ENCODE measurements at places on chromosomes 2 and 18.

DNA sequence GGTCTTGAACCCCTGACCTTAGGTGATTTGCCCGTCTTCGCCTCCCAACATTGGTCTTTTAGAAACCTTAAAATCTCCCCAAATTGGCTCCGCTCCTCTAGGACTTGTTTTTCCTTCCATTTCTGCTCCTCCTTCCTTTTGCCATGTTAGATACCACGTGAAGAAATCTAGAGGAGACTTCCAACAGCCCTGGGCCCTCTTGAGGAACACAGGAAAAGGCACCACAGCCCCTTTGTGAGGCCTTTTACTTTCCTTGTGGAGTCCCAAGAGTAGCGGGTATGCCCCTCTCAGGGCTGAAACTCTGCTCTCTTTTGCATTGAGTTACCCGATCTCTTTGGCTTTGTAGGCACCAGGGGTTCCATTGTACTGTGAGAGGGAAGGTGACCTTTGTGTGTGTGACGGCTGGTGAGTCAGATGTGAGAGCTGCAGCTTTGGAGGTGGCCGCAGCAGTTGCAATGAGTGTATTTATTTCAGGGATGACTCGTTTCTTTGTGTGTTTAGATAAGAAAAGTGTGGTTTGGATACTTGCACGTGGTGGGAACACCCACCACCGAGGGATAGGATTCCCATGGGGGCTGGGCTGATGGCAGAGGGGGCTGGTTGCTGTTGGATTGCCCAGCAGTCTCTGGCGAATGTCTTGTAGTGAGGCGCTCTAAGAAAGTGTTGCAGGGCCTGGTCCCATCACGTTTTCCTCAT, 218.4 kb upstream of the HS6ST1 start:
- DNase-seq = no peak

- DNase-seq = no peak
Measured at GRCh38 chr2:64610316-64610855, 43.3 kb downstream of the SERTAD2 start.

DNA sequence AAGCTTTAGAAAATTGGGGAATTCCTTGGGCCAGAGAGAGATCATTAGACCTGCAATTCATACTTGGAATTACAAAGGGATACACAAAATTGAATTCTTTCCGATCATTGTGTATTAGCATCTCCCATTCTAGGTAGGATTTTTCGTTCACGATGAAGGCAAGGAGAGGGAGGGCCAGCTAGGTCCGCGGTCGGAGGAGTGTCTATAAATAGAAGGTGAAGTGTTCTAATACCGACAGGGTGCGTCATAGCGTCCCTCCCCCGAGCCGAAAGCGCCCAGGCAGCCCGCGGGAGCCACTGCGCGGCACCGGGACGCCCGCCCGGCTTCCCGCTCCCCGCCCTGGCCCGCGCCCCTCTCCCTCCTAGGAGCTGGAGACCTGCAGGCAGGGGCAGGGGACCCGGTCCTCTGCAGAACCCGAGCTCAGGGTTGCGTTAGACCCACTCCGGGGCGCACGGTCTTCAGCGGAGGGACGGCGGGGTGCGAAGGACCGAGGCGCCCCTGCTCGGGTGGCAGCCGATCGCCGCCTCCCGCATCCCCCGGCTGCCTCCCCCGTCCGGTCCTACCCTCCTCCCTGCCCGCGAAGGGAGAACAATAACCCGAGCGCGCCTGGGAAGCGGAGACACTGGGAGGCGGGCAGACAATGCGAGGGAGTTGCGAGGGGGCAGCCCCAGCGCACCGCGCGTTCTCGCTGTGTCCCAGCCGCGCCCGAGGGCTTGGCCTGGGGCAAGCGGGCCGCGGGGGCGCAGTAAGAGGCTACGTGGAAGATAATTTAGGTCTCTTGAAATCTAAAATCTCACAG, 114.2 kb upstream of the SERTAD2 start:
- peak; percentile 71 for DNase-seq

DNA sequence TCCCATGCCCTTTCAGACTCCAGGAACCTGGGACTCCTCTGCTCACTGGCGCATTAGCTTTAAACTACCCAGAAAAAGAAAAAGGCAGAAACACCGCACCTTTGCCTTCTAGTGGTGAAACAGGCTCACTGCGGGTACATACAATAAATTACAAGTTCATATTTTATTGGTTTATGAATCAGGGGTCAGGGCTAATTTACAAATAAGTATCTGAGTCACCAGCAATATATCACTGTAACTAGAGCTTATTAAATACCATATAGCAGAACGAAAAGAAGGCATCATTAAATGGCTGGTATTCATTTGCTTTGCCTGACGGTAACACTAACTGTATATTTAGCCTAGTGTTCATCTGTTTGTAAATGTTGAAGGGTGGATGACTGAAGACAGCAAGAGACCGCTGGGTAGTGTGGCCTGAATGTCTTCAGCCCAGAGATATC, 26.9 kb upstream of the DTNB start:
- no peak for DNase-seq

DNA sequence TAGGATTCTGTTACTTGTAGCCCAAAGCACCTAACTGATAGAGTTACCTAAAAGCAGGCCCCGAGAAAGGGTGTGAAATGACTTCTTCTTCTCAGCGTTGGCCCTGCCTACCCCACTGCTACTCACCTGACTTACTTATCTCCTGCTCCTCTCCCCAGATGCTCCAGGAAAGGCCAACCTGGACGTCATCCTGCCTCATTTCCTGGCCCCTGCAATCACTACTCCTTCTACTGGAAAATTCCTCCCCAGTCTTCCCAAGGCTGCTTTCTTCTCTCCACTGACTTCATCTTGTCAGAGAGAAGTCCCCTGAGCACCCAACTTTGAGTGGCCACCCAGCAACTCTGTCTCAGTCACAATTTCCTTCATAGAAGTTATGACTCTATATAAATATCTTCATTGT, 63.4 kb upstream of the KLF7 start:
- DNase-seq = no peak

GRCh38 chr18:62586781-62587487, 64.1 kb downstream of the ZCCHC2 start:
- DNase-seq = no peak

DNA sequence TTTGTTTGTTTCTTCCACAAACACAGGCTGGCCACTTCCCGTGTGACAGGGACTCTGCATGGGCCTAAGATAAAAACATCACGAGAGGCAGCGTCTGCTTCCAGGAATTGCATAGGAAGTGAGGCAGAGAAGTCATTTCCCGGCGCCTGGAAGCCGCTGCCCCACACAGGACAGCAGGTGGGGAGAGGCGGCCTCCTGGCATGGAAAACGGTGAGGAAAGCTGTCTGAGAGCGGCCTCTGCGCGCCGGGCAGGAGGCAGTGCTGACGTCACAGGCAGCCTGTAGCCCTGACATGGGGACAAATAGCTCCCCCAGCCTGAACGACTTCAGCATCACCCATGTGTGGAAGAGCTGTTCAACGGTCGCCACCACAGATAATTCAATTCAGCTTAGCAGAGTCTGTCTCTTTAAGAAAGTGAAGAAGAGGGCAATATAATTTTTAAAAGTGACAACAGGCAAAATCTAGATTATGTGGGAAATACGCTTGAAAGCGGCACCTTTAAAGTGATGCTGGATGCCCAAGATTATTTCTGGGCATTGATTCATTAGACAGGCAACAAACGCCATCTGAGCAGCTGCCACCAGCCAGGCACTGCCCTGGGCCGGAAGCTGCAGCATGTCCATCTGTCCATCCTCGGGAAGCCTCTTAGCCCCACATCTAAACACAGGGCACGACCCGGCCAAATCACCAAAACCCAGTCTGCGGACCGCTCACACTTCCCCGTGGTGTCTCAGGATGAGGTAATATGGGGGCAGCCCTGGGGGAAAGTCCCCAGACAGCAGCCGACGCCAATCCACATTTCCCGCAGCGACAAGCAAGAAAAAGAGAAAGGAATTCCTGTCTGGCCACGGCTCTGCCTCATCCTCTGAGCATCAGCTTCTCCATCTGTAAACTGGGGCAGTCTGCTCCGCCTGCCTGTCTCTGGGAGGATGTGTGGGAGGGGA, 138.9 kb downstream of the PXDN start:
- no peak for DNase-seq

GRCh38 chr2:174787487-174788205, 23.4 kb upstream of the CHRNA1 start:
- DNase-seq = no peak

GRCh38 chr18:34624551-34624950, 85.5 kb upstream of the DTNA start:
- DNase-seq = no peak

DNA sequence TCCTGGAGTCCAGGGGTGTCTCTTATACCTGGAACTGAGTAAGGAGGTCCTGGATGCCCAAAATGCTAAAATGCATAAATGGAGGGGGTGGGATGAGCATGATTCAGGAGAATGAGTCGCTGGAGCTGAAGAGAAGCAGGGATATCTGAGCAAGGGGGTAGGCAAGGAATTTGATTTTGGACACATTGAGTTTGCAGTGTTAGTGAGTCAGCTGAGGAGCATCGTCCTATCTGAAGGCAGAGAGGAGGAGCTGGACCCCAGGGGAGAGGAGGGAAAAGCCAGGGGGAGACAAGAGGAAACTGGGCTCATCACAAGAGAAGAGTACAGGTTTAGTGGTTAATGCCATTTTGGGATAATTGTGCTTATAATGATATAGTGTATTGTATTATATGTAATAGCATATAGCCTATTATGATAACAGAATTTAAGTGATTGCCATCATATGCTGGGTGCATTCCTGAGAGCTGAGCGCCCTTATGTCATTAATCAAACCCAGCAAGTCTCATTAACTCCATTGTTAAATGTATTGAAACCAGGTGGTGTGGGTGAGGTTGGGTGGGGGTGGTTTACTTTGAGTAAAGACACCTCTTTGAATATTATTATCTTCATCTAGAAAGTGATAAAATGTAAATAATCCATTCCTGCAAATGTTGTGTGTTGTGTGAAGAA, 12.4 kb downstream of the EHD3 start:
- DNase-seq = no peak

DNA sequence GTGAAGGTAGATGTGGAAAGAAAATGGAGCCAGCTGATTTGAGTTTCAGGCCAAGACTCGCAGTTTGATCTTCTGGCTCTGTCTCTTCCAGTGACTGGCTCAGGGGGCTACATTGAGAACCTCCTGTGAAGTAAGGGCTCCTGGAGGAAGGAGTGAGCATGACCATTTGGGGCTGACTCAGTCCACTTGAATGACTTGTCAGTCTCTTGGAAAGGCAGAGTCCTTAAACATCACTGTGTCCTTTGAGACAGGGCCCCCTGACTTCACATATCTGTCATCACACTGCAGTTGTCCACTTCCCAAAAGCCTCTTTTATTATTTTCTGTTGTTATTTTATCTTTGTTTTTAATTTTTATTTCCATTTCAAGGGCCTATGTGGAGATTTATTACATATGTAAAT, 204.6 kb upstream of the APCDD1 start:
- no peak for DNase-seq

GRCh38 chr2:2719015-2719414, 387.9 kb upstream of the MYT1L start:
- DNase-seq = no peak

- no peak for DNase-seq
Measured at GRCh38 chr2:220894069-220894468, 678.0 kb downstream of the EPHA4 start.

- DNase-seq = no peak
Measured at GRCh38 chr18:11179959-11180519, 30.7 kb upstream of the PIEZO2 start.

- no peak for DNase-seq
Measured at GRCh38 chr2:71504611-71505010, 51.2 kb downstream of the DYSF start.

DNA sequence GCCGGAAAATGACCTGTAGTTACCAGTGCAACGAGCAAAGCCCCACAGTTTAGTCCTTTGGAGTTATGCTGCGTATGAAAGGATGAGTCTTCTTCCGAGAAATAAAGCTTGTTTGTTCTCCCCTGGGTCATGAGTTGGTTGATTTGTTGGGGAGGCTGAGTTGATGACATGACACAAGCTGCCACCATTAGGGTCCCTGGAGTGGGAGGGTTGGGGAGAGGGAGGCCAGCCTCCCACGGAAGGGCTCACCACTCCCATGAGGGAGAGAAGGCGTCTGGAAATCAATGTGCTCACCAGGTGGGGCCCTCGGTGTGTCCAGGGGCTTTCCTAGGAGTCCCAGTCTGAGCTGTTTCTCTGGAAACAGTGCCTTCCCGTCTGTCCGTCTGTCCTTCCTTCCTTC, 7.4 kb upstream of the DGKD start:
- DNase-seq = no peak

- DNase-seq = peak; percentile 21
Measured at GRCh38 chr2:159797543-159798375, at the start of gene CD302. CD302 (minus strand) TSS chr2:159798208; CDS start chr2:159798198, 10 bp downstream.

GRCh38 chr2:100673691-100674485, 111.1 kb downstream of the PDCL3 start:
- no peak for DNase-seq

DNA sequence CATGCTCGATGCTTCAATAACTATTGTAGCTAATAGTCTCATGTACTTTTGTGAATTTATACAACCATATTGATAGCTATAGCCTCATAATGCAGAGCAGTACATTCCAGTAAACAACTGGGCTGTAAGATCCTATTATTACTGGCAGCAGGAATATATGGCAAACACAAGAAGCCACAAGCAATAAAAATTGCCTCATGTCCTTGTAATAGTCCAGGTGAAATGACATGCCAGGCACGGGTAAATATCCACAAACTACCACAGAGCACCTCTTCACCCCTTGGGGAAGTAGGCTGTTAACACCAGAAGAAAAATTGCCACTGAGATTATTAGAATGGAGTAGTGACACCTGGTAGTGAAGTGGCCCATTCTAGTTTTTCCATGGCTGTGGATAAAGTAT, 158.3 kb downstream of the MTX2 start:
- no peak for DNase-seq

GRCh38 chr2:32484937-32485336, 128.1 kb downstream of the BIRC6 start:
- DNase-seq = no peak

DNA sequence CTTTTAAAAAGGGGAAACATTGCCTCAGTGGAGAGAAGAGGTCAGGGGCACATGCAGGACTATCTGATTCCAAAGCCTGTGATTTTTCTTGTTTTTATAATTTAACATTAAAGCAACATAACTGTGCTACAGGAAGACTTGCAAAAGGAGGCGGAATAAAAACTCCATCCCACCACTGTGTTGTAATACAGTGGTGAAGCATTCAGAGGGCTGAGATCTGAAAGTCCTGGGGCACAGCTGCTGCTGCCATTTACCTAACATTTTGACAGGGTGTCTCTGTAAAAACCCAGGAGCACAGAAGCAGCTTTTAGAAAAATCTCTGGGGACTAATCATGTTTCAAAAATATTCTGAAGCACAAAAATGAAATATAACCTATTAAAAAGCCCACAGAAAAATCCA, 97.6 kb downstream of the GRB14 start:
- no peak for DNase-seq
